ENCODE measurements at places on chromosomes 16 and 17.

GRCh38 chr16:47278306-47278970 lies 134.7 kb upstream of the NETO2 start:
- no peak for DNase-seq

DNA sequence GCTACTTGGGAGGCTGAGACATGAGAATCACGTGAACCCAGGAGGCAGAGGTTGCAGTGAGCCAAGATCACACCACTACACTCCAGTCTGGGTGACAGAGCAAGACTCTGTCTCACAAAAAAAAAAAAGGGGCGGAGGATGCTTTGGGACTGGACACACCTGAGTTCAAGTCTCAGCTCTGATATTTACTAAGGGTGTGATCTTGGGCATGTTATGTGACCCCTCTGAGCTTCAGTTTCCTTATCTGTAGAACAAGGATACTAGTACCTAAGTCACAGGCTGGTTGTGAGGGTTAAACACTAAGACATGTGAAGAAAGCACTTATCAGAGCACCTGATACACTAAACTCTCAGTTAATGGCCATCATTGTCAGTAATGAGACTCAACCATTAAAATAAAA lies 25.9 kb downstream of the HOXB1 start:
- no peak for DNase-seq

- DNase-seq, result no peak
Observed at GRCh38 chr16:83137326-83137781, 510.6 kb downstream of the CDH13 start.

DNA sequence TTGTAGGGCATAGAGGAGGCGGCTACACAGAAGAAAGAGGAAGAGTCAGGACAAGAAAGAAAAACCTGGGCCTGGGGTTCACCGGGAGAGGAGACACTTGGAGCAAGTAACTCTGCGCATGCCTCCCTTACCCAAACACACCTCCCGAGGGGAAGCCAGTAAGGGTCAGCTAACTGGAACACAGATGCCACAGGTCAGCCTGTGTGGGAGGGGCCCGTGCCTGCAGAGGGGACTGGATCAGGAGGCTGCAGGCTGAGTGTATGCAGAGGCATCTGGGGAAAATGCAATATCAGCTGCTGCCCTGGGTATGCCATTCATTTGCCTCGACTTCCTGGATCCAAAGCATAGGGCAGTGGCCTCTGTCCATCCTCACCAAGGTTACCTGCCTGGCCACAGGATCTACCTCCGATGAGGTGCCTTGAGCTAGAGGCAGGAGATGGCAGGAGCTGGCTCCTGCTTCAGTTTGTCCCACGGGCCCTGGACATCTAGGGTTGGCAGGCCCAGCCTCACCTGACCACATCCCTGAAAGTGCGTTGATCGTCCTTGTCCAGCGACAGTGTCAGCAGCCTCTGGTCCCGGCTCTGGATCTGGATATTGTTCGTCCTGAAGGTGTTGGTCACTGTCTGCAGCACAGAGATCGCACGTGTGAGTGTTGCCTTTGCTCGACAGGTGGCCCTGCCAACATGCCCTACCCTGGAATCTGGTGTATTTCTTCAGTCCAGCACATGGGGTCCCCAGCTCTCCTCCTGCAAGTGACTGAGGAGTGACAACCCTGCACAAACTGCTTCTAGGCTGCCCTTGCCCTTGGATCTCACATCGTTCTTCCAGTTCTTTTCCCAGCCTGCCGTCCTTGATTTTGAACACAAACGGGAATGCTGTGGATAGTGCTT lies 4.6 kb upstream of the MFSD6L start:
- no peak for DNase-seq

DNA sequence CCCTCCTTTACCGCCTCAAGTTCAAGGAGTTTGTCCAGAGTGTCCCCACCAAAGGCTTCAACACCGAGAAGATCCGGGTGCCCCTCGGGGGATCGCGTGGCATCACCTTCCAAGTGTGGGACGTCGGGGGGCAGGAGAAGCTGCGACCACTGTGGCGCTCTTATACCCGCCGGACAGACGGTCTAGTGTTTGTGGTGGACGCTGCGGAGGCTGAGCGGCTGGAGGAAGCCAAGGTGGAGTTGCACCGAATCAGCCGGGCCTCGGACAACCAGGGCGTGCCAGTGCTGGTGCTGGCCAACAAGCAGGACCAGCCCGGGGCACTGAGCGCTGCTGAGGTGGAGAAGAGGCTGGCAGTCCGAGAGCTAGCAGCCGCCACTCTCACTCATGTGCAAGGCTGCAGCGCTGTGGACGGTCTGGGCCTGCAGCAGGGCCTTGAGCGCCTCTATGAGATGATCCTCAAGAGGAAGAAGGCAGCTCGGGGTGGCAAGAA lies 1.1 kb downstream of the ARL4D start:
- DNase-seq, result no peak

Data from stimulated activated CD4-positive, alpha-beta T cell treated with anti-CD3 and anti-CD28 coated beads, Interleukin-2, amount 100 ng/mL, for 4 hours (primary cell).